Mesothelial cell of epicardium (in vitro differentiated cells): ENCODE measurements at places on chromosomes 2 and 18.
A peak's percentile ranks its signal among the peaks of the same experiment; 100 is the strongest.

- no peak for DNase-seq
Measured at GRCh38 chr18:31658670-31659575, 25.5 kb downstream of the B4GALT6 start.

DNA sequence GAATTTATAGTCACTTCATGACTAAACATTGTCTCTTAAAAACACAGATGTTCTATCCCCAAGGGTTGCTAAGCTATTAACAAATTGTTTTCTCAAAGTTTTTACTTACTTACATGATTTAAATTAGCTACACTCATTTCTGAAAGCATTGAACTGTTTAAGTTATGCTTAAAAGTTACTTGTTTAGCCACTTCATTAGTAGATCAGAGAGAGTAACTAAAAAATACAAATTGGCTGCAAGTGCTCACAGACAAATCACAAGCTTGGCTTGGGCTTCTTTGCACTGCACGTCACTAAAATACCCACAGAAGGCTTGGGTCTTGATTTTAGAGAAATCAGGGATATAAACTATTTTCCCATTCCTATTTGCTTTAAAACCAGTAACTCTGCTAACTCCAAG lies 114.1 kb upstream of the SMAD7 start:
- DNase-seq, result no peak

GRCh38 chr18:76524900-76525698 lies 30.1 kb upstream of the ZNF516 start:
- DNase-seq, result no peak

DNA sequence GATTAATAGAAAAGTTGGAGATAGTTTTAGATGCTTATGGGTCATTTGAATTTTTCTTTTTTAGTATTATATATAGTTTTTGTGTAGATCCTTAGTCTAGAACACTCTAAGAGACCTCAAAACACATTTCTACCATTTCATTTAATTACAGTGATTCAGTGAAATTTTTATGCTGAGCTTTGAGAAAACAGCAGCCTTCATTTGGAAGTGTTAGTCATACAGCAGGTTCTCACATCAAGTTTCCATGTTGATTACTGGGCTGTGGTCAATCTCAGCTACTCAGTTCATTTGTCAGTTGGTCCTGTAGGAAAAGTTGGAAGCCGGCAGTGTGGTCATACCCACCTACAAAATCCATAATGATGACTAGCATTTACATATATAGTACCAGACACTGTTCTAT lies 37.9 kb downstream of the MAP3K19 start:
- DNase-seq, result no peak

DNA sequence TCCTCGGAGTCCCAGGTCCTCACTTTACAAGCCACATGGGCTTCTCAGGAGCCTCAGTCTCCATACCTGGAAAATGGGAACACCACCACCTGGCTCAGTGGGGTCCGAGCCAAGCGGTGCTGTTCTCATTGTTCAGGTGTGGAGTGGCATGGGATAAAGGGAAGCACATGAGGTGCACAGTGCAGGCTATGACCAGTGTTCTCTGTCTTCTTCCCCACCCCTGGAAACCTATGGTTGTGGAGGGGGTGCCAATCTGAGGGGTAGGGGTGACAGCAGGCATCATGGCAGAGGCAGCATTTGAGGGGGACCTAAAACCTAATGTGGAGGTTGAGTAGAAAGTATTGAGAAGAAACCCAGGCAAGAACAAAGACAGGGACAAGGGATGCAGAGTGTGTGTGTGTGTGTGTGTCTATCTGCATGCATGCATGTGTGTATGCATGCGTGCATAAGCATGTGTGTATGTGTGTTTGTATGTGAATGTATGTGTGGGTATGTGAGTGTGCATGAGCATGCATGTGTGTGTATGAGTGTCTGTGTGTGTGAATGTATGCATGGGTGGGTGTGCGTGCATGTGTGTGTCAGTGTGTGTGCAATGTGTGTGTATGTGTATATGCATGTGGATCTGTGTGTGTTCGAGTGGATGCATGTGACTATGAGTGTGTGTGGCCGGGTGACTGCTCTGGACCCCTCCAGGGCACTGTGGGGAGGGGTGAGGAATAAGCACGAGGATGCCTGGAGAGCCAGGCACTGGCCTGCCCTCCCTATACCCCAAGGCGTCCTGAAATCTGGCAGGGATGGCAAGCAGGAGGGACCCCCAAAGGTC lies 4.0 kb downstream of the KIF1A start:
- DNase-seq, result no peak

DNA sequence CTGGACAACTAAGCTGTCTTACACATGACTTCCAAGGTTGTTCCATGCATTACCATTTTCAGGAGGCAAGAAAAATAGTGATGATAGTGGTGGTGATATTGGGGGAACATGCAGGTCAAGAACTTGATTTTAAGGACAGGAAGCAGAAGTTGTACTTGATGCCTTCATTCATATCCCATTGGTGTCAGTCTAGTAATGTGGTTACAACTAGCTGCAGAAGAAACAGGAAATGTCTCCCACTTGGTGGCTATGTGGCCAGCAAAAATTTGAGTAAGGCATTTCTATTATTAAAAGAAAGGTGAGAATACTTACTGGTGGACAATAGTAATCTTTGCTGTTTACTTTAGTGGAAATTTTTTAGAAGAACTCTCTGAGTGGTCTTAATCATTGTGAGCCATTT lies 103.4 kb downstream of the ALMS1 start:
- DNase-seq, result no peak

GRCh38 chr2:145910416-145910815 lies 1390.5 kb upstream of the ZEB2 start:
- no peak for DNase-seq

DNA sequence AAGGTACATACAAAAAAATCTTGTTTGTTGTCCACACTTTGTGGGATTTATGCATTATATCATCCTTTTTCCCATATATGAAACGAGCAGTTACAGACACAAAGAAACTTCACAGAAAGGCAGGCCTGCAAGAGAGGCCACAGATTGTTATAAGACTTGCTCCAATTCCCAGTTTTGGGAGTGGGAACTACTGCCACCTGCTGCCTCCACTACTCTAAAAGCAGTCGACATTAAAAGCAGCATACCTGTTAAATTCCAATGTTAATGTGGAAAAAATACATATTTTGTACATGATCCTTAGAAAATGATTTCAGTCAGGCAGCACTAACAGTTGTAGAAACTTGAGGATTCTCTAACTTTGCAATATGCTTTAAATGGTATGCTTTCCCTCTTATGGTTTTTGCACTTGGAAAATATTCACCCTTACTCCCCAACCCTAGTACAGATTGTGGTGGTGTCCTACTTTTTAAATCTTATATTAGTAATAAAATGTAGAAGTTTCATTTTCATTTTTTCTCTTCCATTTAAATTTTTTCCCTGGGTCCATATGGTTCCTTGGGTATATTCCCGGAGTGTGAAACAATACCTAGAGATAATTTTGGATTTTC lies 37.9 kb downstream of the SLC38A11 start:
- DNase-seq, result no peak

GRCh38 chr2:45458909-45459563 lies 152.0 kb downstream of the SRBD1 start:
- DNase-seq, result no peak

DNA sequence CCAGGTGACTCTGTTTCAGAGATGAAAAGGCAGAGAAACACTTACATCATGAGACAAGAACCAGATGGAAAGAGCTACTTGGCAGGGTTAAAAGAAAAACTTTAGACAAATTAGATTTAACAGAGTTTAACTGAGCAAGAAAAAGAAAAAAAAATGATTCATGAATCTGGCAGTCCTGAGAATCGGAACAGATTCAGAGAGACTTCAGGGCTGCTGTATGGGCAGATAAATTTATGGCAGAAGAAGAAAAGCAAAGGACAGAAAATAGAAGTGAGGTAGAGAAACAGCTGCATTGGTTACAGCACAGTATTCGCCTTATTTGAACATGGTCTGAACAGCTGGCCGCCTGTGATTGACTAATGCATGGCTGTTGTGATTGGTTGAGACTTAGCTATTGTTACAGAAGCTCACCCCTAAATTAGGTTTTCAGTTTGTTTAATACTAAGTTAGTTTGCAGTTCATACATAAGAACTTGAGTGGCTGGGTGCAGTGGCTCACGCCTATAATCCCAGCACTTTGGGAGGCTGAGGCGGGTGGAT lies 43.0 kb upstream of the RHOB start:
- no peak for DNase-seq

GRCh38 chr18:50559752-50560680 lies at the start of gene MAPK4:
MAPK4 (plus strand) TSS chr18:50560087; CDS start chr18:50663959, 103,872 bp downstream.
- peak; percentile 40 for DNase-seq

- DNase-seq, result no peak
Measured at GRCh38 chr2:191907091-191907490, 60.2 kb upstream of the CAVIN2 start.

DNA sequence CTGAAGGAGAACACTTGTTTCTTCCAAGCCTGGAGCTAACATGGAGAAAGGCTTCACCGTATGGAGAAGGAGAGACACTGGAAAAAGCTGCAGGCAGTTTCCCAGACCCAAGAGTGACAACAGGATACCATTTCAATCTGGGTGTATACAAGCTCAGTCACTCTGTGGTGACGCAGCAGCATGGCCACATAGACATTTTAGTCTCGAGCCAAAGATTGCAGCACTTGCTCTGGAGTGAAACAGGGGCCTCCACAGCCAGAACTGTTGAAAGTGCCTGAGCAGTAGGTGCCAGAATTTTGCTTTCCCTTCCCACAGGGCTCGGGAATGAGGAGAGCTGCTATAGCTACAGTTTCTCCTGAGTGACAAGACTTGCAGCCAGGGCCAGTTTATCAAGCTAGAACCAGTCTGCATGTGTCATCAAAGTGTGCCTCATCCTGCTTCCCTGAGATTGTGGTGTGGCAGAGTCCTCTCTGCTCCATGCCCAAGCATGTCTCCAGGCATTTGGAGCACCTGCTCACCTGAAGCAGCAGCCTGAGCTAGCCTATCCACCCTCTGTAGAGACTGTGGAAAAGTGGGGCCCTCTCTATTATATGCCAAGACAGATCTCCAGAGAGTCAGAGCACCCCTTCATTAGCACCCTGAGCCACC lies 234.6 kb upstream of the CDH19 start:
- no peak for DNase-seq

DNA sequence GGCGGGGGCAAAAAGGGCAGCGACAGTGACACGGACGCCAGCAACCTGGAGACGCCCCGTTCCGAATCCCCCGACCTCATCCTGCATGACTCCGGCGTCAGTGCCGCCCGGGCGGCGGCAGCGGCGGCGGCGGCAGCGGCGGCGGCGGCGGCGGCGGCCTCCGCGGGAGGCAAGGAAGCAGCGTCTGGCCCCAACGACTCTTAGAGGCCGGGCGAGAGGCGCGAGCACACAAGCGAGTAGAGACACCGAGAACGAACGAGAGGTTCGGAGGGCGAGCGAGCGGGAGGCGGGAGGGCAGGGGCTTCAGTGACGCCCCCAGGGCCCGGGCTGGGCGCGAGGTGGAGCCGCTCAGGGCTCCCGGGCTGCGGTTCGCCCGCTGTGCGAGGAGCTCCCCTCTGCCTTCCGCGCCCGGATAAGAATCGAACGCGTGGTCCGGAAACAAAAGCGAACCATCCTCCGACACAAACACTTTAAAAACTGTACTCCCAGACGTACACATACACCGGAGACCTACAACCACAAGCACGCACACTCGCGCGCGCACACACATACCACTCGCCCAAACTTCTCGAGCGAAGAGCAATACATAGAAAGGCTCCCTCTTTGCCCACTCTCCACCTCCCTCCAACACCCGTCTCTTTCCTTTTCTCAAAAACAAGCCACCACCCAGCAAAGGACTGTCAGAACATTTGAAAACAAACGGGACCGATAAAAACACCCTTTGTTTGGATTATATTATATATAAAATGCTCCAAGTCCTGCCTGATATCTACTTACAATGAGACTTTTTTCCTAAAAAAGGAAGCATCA lies 2.8 kb downstream of the SP9 start:
- DNase-seq, result peak; percentile 64

DNA sequence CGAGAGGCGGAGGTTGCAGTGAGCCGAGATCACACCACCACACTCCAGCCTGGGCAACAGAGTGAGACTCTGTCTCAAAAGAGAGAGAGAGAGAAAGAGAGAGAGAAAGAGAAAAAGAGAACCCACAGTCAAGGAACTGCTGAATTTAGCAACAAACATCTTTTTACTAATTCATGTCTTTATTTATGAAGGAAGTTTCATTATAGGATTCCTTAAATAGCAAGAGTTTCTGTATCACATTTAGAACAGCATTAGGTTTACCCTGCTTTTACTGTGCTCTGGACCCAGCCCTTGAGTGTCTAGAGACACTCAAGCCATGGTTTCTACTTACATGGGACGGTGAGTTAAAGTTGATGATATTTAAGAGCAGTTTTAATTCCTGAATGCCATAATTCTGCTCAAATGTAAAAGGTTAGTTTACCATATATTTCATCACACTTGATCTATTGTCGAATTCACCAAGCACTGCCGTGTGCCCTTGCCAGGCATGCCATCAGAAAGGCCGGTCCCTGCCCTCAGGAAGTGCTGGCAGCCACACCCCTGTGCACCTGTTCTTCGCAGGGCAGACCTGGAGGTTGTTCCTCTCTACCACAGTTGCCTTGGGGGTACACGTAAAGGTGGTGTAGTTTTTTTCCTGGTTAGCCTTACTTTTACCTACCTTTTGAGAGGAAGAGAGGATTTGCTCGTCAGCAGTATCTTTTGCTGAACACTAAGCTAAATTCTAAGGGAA lies 153.3 kb downstream of the LDLRAD4 start:
- no peak for DNase-seq

DNA sequence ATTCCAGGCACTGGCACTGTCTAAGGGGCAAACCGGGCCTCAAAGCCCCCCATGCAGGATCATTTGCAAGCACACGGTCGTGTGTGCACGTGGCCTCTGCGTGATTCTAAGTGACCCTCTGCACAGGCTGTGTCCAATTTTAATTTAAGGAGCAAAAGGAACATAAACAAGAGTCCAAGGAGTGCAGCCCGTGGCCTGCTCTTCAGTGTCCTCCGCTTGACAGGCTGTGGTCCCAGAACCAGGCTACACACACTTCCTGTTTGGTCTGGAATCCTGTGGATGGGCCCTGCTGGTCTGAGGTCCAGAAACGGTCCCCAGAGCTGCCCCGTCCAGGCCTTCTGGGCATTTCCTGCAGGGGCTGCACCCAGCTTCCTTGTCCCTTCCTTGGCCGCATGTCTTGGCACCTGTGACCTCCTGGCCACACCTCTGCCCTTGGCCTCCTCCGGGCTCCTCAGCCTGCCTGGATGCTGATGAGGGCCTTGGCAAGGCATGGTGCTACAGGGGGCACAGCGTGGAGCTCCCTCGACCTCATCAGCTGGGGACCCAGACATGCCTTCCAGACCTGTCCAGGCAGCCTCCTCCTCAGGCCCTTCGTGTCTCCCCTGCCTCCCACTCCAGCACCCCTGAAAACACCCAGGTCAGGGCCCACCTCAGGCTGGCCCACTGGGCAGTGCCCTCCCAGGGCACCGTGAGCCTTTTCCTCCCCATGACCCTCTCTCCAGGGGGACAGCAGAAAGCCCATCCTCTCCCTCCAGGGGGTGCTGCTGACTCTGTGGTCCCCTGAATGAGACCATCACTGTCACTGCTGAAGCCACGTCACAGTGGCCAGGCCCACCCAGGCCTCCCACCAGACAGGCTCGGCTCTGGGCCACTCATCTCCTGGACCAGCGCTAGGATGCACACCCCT lies 136.4 kb upstream of the GPC1 start:
- no peak for DNase-seq
